ENCODE measurements at places on chromosomes 11 and 22. TPM values are rescaled to one million over a fixed set of nuclear protein-coding genes. Genes with fewer than 3 reads are reported as not detected.

OSBP2 gene
- total RNA-seq = 11.1 TPM

OR10A2 gene
- total RNA-seq = not detected

DAGLA gene
- 8.6 TPM for total RNA-seq

FAM111A gene
- total RNA-seq = 8.0 TPM

MUC15 gene
- total RNA-seq = not detected

ZBTB3 gene
- total RNA-seq = 1.9 TPM

HSCB gene
- 10.8 TPM for total RNA-seq

CCDC116 gene
- 0.06 TPM for total RNA-seq

CHRDL2 gene
- total RNA-seq = 5.0 TPM

PKNOX2 gene
- total RNA-seq = not detected

PLA2G3 gene
- total RNA-seq = not detected
